ENCODE measurements at places on chromosomes 12 and 14.

GRCh38 chr14:40629144-40629543 lies 977.5 kb upstream of the LRFN5 start:
- DNase-seq: no peak

- DNase-seq: no peak
These were observed 35.8 kb downstream of the TIMELESS start for GRCh38 chr12:56413392-56413791.

DNA sequence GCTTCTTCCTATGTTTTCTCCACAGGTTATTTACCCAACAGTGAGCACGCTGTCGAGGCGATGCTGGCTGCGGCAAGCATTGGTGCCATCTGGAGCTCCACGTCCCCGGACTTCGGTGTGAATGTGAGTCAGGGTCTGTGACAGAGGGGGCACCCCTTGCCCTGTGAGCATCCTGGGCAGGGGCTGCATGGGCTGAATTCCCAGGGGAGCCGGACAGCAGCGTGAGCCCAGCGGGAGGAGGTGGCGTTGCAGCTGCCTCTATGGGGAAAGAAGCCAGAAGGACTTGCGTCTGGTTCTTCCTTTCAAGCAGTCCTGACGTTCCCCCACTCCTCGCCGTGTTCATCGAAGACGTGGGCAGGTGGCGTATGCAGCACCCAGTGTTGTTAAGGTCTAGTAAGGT lies 26.2 kb downstream of the AACS start:
- DNase-seq: no peak

GRCh38 chr14:81710232-81710845 lies 176.7 kb upstream of the SEL1L start:
- peak; percentile 44 for DNase-seq

Measured in activated CD4-positive, alpha-beta T cell treated with anti-CD3 and anti-CD28 coated beads, Interleukin-10, Interleukin-2, amounts not matched to agents 100 ng/mL and 50 ng/mL, durations not matched to agents 16 hours and 8 hours (primary cell).